Transverse colon (tissue), 4 donors: ENCODE measurements at places on chromosomes 7 and 10. TPM values are rescaled to one million over a fixed set of nuclear protein-coding genes. Genes with fewer than 3 reads are reported as not detected.

The SFTPA1 gene
- total RNA-seq = not detected

The PDZD7 gene
- total RNA-seq = 0.64 TPM

The GJC3 gene
- not detected for total RNA-seq

The CPVL gene
- 7.1 TPM for total RNA-seq

The DMBT1 gene
- total RNA-seq = 51.4 TPM

The HOXA9 gene
- 58.9 TPM for total RNA-seq

The FAM237B gene
- not detected for total RNA-seq

DNA sequence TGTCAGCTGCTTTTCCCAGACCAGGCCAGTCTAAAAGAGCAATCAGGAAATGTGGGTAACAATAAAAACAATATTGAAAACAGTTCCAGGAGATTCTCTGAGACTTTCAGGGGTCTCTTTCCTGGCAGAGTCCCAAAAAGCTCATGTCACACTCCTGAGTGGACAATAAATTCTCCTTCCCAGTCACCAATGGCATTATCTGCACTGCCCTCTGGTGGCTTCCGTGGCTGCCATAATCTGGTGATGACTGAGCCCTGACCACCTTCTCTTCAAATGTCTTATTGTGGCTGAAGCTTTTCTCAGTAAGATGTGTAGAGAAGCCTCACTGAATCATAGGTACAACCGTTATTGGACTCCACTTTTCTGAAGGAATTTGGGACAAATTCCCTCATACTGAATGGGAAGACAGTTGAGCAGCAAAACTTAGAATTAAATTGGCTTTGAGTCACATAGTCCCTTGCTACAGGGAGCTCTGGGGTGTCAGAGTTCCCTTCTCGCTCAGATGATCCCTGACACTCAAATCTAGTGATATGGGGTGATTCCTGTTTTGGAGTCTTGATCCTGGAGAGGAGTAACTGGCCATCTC lies 24.4 kb upstream of the ASAH2 start:
- peak; percentile 43 for DNase-seq

The POU6F2 gene
- 0.48 TPM for total RNA-seq

DNA sequence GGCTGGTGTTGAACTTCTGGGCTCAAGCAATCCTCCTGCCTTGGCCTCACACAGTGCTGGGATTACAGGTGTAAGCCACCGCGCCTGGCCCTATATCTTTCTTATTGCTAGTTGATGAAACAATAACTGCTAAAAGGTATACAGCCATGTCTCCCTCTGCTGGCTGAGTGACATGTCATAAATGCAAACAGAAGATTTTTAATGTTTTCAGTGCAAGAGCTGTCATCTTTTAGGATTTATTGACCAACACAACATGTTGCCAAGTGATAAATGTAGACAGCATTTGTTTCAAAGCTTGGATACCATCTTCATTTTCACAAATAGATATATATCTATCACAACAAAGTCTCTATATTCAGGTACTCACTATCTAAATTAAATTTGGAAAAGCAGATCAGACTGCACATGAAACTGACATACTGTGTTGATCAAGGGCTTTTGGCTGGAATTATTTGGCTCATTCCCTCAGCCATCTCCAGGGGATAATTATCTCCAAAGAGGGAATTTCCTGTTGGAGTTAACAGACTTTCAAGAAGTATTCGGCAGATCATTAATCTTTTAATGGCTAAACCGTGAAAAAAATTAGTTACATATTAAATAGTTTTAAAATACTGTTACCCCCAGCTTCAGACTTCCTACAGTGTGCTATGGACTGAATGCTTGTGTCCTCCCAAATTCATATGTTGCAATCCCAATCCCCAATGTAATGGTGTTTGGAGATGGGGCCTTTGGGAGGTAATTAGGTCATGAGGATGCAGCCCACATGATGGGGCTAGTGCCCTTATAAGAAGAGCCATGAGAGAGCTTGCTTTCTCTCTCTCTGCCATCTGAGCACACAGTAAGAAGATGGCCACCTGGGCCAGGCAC lies 41.3 kb upstream of the SRPK2 start:
- DNase-seq = peak; percentile 53

DNA sequence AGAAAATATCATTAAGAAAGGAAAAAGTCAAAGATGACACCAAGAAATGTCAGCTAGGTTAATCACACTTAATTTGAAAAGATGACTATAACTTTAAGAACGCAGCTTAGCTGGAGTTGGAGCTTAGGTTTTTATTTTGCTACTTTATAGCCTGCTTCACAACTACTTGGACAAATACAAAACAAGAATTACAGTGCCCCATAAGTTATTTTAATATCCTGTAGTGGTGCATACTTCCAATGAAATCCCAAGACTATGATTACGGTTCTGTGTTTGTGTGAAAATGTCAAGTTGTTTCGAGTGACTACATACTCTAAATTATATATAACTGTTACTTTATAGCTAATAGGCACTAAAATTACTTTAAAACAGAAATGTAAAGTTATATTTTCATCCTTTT lies 244.6 kb upstream of the MGMT start:
- no peak for DNase-seq

The OR6V1 gene
- not detected for total RNA-seq

The FAM25A gene
- not detected for total RNA-seq

GRCh38 chr10:3412071-3412582 lies 239.5 kb upstream of the PITRM1 start:
- no peak for DNase-seq
